ENCODE measurements at places on chromosomes 1 and 21. TPM values are rescaled to one million over a fixed set of nuclear protein-coding genes. Genes with fewer than 3 reads are reported as not detected.

DNA sequence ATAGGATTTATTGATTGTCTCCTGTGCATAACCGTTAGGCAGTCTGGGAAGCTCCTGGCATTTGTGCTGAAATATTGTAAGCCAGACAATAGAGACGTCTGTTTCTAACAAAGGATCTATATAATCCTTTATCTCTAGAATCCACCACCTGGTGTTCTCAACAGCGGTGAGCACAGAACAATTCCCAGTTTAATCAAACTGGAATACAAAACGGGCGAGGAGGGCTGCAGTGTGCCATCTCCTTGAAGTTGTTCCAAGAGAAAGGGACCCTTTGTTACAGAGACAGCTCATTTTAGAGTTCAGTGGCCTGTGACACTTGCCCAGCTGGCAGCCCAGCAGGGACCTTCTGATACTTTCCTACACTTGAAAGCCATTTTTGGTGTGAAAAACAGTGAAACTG is 162.8 kb upstream of the IVNS1ABP start:
- DNase-seq, result no peak

DNA sequence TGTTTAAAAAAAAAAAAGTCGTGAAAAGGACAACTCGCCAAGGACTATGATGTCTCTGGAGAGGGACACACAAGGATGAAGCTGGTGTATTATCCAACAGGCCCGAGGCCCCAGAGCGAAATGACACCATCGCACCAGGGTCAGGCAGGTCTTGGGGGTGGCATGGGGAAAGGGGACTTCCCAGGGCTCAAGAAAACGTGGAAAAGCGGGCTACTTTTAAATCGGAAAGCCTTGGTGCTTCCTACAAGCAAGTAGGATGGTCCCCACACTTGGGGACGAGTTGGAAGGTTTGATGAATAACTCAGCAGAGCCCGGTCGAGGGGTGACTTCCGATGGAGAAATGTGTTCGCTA is 505 bp upstream of the GNPAT start:
- peak; percentile 15 for DNase-seq

- DNase-seq, result no peak
These were observed 26.8 kb downstream of the SLC27A3 start for GRCh38 chr1:153801786-153802697.

DNA sequence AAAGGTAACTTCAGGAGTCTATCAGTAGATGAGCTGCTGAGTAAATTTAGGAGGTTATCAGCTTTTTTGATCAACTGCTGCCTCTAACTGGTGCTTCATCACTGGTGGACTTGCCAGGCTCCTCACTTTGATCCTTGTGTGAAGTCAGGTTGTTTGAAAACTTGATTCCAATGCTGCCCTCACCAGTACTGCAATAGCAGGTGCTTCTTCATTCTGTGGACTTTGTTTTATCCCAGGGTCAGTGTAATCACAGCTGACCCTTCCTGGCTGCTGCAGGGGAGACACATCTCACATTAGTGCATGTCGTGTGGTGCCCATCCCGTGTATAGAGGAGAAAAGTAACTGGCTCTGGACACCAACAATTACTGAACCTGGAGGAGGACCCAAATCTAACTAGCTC is 20.0 kb upstream of the KIAA1614 start:
- no peak for DNase-seq

DNA sequence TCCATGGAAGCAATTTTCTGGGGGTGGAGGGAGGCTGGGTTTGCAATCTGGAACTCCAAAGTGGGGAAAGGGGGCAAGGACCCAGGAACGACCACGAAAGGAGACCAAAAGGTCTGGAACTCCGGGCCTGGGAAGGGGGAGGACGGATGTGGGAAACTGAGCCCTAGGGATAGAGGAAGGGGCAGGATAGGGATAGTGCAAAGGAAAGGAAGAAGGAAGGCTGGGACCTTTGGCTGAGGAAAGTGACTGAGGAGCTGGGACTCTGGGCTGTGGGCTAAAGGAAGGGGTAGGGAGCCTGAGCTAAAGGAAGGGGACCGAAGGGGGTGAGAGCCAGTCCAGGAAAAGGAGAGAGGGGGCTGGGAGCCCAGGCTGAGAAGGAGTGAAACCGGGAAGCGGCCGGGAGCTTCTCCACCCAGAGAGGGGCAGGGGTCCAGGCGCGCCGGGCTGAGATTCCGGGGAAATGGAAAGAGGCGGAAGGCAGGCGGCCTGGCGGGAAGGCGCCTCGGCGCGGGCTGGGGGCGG is 395 bp downstream of the SLC9A1 start:
- no peak for DNase-seq

GRCh38 chr1:244395965-244396364 is 55.7 kb downstream of the ADSS2 start:
- no peak for DNase-seq

The KRTAP8-1 gene
- polyA plus RNA-seq, result not detected

The S100A5 gene
- polyA plus RNA-seq, result 0.55 TPM

The GJA5 gene
- polyA plus RNA-seq, result 0.07 TPM

Measured in IMR-90 (cell line).